ENCODE measurements at places on chromosomes 7 and 10. TPM values are rescaled to one million over a fixed set of nuclear protein-coding genes. Genes with fewer than 3 reads are reported as not detected.

Gene HABP2
- 0.07 TPM for polyA plus RNA-seq

Gene ARF5
- polyA plus RNA-seq, result 129 TPM

Gene PRF1
- 1.1 TPM for polyA plus RNA-seq

DNA sequence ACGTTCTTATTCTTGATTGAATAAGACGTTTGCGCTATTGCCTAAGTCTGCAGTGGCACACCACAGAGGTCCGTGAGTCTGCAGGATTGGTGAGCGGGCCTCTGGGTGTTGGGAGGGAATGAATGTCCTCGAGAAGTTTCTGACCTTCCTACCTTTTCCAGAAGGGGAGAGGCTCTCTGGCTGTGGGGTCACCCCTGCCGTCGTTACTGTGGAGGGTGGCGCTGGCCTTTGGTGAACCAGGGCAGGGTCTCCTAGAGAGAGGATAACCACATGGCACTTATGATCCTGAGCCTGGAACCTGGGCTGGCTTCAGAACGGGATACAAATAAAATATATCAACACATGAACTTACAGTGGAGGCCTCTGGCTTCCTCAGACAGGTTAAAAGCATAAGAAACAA is 13.8 kb downstream of the IL15RA start:
- no peak for DNase-seq

- no peak for DNase-seq
Observed at GRCh38 chr7:93382362-93382761, 150.2 kb downstream of the VPS50 start.

DNA sequence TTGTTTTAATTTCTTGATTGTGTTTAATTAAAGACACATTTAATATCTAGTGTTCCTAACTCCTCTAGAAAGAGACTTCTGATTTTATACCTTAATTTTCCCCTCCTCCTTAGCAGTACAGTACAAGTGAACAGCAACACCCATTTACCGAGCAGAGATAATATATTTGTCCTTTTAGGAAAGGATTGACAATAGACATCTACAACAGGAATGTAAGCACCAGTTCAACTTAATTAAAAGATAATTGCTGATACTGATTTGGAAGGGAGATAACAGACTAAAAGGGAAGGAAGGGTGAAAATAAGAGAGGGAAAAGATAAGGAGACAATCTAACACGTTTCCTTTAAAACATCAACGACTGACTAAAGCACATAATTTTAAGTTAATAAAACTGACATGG is 119.3 kb downstream of the SRPK2 start:
- no peak for DNase-seq

GRCh38 chr7:8436965-8437364 is 3.6 kb downstream of the NXPH1 start:
- no peak for DNase-seq

GRCh38 chr10:27207350-27207749 is 33.2 kb downstream of the ACBD5 start:
- no peak for DNase-seq

DNA sequence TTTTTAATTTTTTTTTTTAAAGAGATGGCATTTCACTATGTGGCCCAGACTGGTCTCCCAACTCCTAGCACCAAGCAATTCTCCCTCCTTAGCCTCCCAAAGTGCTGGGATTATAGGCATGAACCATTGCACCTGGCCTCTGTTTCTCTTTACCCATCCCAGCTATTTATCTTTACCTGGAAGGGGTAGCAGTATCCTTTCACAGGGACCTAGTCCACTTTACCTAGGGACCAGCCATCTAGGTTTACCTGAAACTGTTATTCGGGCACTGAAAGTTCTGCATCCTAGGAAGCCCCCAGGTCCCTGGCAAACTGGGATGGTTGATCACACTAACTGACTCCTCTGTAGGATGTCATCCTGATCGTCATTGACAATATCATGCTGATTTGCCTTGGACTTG is 21.7 kb upstream of the AGFG2 start:
- no peak for DNase-seq

GRCh38 chr10:5117026-5117425 is 22.8 kb downstream of the AKR1C3 start:
- DNase-seq, result no peak

- no peak for DNase-seq
Observed at GRCh38 chr10:106931159-106931852, 233.2 kb downstream of the SORCS1 start.

GRCh38 chr10:10794046-10794445 is 223.6 kb upstream of the CELF2 start:
- DNase-seq, result no peak

DNA sequence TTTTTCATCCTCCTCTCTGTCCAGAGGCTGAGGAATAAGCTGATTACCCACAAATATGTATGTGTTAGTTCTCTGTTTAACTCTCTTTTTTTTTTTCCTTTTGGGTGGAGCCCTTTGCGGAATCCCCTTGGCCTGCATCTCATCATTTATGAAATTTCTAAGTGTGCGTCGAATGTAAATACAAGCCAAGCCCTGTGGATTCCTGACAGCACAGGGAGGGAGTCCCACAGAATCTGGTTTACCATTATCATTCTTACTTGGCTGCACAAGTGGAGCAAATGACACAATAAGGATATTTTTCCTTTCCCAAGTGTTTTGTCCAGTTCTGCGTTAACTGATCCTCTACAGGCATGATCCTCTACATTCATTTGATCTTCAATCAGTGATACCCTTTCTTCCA is 11.4 kb downstream of the STK31 start:
- DNase-seq, result no peak

DNA sequence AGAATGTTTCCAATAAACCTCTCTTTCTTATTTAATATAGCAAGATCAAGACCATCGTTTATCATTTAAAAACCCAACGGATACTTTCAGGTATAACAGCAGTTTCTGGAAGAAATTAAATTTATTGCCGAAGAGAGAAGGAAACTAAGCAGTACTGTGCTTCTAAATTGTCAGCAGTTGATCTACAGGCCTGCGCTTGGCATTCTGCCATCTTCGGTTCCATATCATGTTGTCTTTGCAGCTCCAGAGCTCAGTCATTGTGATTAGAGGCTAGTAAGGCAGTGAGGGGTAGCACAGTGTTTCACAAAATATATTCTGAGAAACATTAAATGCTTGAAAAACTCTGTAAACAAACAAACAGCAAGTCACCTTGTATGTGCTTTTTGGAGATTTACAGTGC is 301.3 kb downstream of the REEP3 start:
- no peak for DNase-seq

DNA sequence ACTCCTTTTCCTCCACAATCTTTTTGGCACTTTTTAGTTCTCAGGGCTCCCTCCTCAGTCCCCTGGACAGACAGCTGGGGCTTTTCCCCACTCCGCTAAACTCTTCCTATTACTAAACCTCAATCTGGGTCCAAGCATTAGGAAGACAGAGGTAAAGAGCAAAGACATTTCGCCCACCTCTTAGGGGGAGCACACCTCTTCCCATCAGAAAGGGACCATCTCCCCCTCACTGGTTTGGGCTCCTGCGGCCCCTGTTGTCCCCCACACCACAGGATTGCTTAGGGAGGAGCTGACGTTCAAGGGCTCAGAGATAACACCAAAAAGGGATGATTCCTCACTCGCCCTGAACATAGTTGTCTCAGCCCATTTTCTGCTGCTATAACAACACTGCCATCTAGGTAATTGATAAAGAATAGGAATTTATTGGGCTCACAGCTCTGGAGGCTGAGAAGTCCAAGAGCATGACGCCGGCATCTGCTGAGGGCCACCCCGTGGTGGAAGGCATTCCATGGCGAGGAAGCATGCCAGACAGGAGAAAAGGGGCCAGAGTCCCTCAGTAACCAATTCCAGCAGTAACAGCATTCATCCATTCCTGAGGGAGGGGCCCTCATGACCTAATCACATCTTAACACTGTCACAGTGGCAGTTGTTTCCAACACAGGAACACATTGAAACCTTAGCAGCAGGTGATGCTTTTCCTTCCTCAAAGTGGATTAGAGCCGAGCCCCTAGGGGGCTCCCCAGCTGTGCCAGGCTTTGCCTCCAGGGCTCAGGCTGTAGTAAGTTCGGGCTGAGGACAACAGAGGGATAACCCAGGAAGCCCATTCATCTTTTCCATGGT is 209.6 kb downstream of the EBF3 start:
- DNase-seq, result no peak

- no peak for DNase-seq
Observed at GRCh38 chr7:137453356-137453755, 109.8 kb upstream of the PTN start.

- DNase-seq, result no peak
Observed at GRCh38 chr7:17946591-17946990, 6.3 kb upstream of the SNX13 start.

Measured in right cardiac atrium (tissue), 5 donors.